ENCODE measurements at places on chromosomes 6 and 20. TPM values are rescaled to one million over a fixed set of nuclear protein-coding genes. Genes with fewer than 3 reads are reported as not detected.

ADGRF4 gene
- total RNA-seq = 2.8 TPM

DNA sequence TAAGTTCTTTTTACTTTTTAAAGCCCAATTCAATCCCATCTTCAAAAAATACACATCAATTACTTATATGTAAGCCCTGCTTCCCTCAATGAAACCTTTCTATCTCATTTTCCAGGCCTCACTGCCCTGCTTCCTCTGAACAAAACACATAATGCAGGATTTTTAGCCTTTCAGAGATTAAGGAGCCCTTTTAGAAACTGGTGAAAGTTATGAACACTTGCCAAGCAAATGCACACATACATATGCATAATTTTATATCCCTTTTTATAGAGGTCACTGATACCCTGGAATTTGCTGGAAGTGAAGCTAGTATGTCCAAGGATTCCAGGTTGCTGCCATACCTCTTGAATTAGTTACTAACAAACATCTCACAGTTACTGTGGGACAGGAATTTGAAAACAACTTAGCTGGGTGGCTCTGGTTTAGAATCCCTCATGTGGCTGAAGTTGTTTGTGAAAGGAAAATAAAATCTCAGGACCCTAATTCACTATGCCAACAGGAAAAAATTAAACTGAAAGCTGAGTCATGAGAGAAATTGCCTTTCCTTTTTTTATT, 75.8 kb downstream of the UBE3D start:
- DNase-seq = no peak

SERAC1 gene
- total RNA-seq = 5.3 TPM

DNA sequence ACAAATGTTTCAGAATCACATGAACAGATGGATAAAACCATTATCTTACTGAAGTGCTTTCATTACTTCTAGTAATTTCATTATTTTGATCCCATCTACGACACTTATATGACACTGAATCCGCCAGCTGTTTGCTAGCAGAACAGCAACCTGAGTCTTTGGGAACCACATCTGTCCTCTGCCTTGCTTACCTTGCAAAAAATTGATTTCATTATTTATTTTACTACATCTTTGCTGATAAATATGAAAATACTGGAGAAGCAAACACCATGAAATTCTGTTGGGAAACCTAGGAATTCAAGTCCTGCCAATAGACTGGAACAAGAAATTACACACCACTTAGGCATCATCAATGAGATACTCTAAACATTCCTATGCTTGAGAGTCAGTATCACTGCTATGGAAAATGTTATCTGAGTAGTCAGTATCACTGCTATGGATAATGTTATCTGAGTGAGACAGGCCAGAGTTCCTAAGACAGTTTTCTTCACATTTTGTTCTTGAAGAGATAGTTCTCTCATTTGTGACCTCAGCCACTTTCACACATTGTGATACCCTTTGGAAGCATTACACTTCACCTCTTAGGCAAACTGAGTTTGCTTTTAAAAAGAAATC, 91.9 kb downstream of the PDE10A start:
- DNase-seq = no peak

DNA sequence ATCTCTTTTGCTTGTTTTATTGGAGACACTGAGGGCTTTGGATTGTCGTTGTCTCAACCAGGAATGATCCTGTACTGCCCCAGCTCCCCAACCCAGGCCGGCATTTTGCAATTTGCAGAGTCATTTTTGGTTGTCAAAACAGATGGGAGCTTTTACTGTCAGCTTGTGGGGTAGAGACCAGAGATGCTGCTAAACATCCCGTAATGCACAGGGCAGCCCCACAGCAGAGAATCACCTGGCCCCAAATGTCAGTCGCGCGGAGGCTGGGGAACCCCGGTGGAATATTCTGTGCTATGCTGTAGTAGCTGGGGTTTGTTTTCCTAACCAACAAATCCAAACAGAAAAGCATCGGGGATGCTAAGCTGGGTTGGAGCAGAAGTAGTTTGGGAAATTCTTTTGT, 99.7 kb downstream of the TSHZ2 start:
- no peak for DNase-seq

KIF6 gene
- 0.14 TPM for total RNA-seq

DNA sequence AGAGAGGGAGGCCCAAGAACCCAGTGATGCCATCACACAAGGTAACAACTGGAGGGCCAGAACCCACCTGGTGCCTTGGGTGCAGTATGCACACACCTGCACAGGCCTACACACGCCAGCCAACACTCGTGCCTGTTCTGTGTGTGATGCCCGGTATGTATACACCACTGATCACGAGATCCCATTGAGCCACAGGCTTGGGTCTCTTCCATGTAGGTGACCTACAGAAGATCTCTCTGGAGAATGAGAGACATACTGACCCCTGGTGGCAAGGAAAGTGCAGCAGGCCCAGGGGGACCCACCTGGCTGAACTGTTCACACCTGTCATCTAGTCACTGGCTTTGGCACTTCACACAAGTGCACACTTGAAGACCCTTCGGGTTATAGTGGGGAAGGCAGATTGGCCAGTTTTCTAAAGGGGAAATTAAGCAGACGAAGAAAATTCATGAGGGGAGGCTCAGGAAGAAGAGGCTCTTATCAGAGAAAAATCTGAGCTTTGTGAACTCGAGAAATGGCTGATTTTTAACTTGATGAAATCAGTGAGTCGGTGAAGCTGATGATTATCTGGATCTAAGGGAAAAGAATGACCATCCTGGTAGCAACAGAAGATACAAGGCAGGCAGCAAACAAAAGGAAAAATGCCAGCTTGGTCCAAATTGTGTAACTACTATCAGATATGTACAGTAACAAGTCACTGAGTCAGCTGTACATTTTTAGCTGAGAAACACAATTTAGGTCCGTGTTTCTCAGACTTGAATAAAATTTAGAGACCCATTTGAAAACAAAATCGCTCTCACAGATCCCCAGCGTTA, 69.1 kb upstream of the PBOV1 start:
- peak; percentile 54 for DNase-seq

DNA sequence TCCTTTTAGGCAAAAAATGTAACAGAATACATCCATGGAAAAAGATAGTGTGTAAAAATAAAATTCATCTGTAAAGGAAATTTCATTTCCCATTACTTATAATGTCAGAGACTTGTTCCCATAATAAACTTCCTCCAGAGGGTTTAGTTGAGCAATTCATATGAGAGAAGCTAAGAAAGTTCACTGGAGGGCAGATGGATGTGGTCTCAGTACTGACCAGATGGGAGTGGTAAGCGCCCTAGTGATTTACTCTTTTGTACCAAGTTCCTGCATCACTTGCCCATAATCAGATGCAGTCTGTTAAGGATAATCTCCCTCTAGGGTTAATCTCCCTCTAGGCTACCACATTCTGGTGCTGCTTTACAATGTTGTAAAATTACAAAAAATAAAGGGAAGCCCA, 61.7 kb downstream of the ESF1 start:
- DNase-seq = no peak

GRCh38 chr6:29925727-29926412, 16.5 kb upstream of the HLA-A start:
- DNase-seq = no peak

DPPA5 gene
- not detected for total RNA-seq

DNA sequence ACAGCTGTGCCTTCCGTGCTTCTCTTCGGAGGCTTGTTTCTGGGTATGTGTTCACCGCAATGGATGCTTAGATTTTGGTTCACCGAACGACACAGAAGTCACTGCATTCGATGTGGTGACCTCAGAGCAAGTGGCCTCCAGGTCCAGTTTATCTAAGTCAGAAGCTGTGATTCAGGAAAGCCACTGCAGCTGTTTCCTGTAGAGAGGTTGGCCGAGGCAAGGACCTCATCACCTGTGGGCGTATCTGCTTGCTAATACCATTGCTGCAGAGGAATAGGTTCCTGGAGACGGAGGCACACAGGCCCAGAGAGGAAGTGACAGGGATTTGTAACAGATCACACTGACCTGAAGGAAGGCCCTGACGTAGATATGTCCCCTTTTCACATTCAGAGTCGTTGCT, 82.7 kb downstream of the FARS2 start:
- DNase-seq = no peak

- no peak for DNase-seq
Observed at GRCh38 chr6:111731456-111732195, 125.9 kb upstream of the TRAF3IP2 start.

DNAH8 gene
- under 0.01 TPM for total RNA-seq

DNA sequence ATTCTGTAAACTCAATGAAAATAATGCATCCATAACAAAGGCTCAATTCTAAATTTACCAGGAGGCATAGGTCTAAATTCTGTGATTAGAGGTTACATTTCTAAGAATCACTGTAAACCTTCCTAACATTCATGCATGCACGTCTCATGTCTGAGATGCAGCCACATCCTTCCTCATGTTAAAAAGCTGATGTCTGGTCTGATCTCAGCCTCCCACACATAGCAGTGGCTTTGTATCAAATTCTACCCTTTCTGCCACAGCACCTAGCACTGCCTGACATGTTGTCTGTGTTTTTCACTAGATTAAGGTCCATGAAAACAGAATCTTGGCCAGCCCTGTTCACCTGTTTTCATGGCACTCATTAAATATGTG, 171.1 kb downstream of the WDR27 start:
- no peak for DNase-seq

GRCh38 chr6:105785066-105785811, 300.9 kb upstream of the PRDM1 start:
- no peak for DNase-seq

- DNase-seq = no peak
Observed at GRCh38 chr6:1873781-1874180, 264.1 kb downstream of the FOXC1 start.
